Esophagus squamous epithelium (tissue), 5 donors: ENCODE measurements at places on chromosomes 11 and 22.

DNA sequence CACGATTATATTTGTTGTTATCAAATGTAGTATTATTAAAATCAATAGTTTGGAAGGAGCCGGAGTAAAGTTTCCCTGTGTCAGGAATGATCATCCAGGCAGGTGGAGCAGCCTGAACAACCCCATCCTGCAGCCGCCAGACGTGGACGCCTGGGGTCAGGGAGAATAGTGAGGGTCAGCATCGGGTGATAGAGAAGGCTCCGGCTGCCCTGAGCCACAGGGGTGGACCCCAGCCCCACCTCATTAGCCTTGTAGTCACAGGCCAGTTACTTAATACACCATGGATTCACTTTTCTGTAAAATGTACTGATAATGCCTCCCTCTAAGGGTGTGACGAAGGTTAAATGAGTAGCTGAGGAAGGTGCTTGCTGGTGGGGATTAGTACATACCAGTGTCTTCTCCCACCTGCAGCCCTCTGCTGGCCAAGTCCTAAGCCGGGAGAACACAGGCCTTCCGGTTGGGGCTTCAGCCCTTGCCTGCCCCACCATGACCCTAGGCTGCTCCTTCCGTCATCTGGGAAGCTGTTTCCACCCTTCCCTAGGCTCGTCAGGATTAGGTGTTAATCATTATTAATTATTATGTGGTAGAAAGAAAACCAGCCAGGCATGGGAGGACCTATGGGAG, 14.9 kb downstream of the TMEM121B start:
- DNase-seq: no peak

DNA sequence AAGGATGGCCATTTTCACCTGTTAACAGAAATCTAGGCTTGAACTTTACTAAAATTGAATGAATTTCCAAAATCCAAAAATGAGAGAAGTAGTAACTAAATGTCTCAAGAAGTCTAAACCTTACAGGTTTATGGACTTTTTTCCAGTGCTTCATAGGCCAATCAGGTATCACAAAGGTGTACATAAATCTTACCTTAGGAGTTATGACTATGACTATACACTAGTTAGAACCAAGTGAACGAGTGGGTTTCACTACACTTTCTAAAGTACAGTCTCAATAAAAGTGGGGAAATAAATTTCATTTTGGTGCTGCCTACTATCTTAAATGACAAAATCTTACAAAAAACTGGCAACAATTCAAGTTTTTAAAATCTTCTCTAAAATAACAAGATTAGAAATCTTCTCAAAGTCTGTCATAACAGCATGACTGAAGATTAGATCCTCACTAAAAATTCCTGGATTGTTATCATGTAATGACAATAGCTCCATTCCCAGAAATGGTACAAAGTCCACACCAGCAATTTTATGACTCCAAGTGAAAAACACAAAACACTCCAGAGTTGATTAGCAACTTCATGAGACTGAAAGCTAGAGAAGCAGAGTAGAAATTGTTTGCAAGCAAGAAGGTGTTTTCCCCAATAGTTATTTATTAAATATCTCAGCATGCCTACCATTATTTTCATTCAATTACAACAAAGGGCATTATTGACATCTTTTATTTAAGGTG, 20.9 kb downstream of the SOX6 start:
- no peak for DNase-seq

GRCh38 chr22:40235308-40235707, 57.6 kb downstream of the TNRC6B start:
- no peak for DNase-seq

DNA sequence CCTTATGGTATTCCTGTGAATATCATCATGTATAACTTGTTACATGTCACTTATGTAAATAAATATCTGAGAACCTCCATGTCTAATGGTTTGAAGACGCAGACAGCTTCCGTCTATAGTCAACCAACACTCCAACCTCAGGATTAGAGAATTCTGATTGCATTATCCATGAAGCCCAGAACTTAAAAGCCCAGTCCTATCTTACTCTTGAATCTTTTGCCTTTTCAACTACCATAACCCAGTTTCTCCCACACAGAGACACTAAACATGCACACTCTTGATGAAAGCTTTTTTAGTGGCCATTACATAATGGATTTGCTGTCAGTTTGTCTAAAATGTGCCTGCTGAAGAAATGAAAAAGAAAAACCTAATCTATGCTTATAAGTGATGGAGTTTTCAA, 1219.2 kb downstream of the LRRC4C start:
- no peak for DNase-seq

- DNase-seq: no peak
Observed at GRCh38 chr11:22699388-22699787, 33.0 kb downstream of the GAS2 start.

GRCh38 chr11:45593992-45594391, 71.4 kb downstream of the CHST1 start:
- DNase-seq: no peak

GRCh38 chr11:70810133-70810532, 411.8 kb downstream of the CTTN start:
- no peak for DNase-seq

DNA sequence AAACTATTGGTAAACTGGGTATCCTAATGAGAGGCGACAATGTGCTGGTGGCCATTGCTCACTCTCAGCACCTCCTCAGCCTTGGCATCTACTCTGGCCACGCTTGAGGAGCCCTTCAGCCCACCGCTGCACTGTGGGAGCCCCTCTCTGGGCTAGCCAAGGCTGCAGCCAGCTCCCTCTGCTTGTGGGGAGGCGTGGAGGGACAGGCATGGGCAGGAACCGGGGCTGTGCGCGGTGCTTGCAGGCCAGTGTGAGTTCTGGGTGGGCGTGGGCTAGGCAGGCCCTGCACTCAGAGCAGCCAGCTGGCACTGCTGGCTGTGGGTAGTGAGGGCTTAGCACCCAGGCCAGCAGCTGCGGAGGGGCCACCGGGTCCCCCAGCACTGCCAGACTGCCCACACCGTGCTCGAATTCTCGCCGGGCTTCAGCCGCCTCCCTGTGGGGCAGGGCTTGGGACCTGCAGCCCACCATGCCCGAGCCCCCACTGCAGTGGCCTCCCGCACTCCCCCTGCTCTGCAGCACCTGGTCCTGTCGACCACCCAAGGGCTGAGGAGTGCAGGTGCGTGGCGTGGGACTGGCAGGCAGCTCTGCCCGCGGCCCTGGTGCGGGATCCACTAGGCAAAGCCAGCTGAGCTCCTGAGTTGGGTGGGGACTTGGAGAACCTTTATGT, 575.9 kb upstream of the ANO3 start:
- DNase-seq: no peak

DNA sequence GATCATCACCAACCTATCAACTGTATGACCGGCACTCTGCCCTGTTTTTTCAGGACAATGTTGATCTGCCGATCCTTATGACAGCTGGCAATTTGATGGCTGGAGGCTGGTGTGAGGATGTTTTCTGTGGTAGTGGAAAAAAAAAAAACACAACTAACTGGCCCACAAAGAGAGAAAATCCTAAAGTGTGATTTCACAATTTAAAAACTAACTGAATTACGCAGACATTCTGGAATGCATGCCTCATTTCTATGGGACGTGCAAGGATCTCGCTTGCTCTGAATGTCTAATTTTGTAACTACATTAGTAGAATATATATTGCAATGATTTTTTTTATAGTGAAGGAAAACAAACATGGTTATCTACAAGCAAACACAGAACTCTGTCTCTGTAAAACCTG, 590.5 kb downstream of the ETS1 start:
- DNase-seq: no peak

- DNase-seq: no peak
Observed at GRCh38 chr11:10632483-10632882, 61.1 kb downstream of the IRAG1 start.

- no peak for DNase-seq
Observed at GRCh38 chr11:114914231-114915005, 236.1 kb downstream of the NXPE2 start.
